ENCODE measurements at places on chromosomes 7 and 10.

DNA sequence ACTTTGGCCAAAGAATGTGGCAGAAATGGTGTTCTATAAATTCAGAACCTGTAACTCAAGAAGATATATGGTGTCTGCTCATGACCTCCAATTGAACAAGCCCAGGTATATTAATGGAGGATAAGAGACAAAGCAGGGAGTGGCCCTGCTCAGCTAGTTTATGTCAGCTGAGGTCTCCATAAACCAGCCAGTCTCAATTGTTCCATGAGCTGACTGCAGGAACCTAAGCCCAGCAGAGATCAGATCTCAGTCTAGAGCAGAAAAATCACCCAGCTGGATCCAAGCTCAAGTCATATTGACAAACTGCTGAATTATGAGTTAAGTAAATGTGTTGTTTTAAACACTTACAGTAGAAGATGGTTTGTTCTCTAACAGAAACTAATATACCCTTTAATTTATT is 105.5 kb upstream of the SGCE start:
- DNase-seq: no peak

GRCh38 chr7:16203065-16203464 is 218.3 kb downstream of the CRPPA start:
- no peak for DNase-seq

DNA sequence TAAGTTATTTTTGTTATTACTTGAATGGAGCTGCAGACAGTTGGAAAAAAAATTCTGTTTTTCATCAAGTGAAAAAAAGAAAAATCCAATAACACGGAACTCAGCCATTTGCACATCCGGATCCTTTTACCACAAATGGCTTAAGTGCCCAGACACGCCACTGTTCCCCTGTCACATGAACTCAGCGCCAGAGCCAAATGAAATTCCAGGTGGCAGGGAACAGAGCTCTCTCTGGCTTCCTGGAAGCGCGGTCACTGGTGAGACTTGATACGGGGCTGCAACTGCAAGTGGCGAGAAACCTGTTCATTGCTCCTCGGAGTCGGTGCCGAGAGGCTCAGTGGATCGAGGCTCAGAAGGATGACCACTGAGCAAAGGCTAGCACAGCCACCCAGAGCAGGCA is 60.8 kb upstream of the NPTX2 start:
- no peak for DNase-seq

DNA sequence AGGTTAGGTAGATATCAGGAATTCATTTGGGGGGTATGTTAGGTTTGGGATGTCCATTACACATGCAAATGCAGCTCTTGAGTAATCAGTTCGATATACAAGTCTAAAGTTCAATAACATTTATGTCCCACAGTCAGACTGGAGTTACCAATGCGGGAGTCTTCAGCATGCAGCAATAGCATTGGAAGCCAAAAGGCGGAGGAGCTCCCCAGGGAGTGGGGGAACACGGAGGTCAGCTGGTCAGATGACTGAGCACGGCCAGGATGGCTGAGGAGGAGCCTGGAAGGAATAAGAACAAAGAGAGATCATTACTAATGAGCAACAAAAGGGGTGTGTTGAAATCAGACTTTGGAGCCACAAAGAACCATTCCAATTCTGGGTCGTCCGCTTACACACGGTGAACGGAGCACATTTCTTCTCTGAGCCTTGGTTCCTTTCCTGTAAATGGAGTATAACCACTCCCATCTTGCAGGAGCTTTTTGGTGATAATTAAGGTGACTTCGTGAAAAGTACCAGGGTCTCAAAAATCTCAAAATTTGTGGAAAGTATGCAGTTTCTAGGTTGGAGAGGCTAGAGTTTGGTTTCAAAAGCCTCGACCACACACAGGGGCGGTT is 478 bp upstream of the ZNF22 start:
- no peak for DNase-seq

All from Ammon's horn (tissue), 1 donor.